ENCODE measurements at places on chromosomes 1 and 21.

GRCh38 chr1:29991025-29991424, 732.4 kb downstream of the MATN1 start:
- no peak for DNase-seq

DNA sequence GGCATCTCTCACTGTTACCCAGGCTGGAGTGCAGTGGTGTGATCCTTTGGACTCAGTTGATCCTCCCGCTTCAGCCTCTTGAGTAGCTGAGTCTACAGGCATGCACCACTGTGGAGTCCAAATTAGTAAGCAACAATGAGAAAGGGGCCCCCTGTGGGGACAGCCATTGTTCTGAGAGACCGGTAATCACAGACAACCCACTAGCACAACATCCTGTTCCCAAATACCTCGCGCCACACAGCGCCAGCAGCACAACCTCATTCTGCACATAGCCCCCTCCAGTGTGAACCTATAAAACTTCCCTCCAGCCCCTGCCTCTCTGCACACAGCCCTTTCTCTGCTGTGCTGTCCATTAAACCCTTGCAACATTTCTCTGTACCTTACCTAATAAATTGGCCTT, 226.4 kb downstream of the DYRK1A start:
- no peak for DNase-seq

- DNase-seq: no peak
Measured at GRCh38 chr1:39545531-39545930, 31.1 kb downstream of the PABPC4 start.

DNA sequence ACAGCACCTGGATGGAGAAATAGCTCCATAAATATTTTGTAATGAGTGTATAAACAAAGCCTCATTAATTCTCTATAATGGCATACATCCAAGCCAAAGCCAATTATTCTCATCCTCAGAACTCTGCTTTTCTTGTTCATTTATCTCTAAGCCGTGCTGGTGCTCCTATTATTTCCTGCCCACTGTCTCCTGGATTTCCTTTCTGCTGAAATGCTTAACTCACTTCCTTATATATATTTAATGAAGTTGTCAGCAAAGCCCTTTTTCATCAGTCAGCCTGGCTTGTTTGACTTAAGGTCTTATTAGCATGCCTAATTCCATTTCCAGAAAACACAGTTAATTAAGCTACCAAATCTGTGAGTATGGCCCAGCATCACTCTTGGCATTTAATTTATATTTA, 93.4 kb downstream of the SLC25A24 start:
- no peak for DNase-seq

GRCh38 chr1:13554798-13555197, 28.8 kb upstream of the PDPN start:
- DNase-seq: no peak

GRCh38 chr1:167995038-167995437, 58.2 kb upstream of the MPC2 start:
- no peak for DNase-seq

DNA sequence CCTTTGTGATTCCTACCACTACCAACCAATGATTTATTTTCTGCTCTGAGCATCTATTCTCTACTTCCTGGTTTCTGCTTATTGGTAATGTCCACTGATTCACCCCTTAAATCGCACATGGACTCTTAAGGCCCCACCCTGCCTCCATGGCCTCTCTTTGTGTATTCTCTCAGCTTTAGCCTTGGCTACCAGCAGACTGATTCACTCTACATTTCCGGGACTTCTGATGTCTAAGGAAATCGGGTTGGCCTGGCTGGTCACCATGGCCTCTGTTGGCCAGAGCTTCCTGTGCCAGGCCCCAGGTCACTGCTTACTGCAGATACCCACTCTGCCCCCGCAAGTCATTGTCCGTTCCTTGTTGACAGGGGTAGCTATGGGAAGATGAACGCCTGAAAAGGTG, 40.9 kb downstream of the PDPN start:
- DNase-seq: no peak
